Stimulated activated CD8-positive, alpha-beta memory T cell treated with anti-CD3 and anti-CD28 coated beads, Interleukin-15, amount 100 ng/mL, for 4 hours (primary cell): ENCODE measurements at places on chromosomes 2 and 18.

DNA sequence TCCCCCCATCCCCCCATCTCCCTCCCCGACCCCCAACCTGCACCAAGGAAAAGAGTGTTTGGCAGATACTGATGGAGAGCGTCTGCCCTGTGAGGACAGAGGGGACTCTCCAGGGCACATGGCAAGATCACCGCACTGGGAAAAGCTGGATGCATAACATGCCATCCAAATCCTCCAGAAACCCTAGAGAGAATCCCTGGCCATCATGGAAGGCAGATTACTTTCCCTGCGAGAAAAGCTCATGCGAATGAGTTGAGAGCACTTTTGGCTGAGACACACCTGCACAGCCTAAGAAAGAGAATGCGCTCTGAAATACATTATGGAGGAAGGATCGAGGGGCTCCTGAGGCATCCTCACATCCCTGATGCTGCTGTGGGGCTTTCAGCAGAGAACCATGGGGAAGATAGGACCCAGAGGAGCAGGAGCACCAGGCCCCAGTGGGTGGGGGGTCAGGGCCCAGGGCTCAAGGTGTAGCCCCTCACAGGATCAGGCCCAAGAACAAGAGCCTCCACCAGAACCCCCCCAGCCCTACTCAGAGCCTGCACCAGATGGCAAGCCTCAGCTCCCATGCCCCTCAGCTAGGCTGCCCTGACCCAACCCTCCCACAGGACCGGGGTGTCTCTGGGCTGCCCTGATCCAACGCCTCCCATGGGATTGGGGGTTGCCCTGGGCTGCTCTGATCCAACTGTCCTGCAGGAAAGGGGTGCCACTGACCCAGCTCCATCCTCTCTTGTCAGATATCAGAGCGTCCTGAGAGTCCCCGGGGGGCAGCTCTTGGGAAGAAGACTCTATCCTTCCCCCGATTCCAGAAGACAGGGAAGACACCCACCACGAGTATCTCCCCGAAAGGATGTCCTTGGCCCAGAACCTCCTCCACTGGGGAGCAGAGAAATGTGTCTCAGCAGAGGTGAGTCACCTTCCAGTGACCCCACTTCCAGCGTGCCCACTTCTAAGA, 153.4 kb downstream of the NDUFA10 start:
- DNase-seq, result no peak

- DNase-seq, result no peak
These were observed 2.0 kb downstream of the TMEM169 start for GRCh38 chr2:216083464-216084281.

DNA sequence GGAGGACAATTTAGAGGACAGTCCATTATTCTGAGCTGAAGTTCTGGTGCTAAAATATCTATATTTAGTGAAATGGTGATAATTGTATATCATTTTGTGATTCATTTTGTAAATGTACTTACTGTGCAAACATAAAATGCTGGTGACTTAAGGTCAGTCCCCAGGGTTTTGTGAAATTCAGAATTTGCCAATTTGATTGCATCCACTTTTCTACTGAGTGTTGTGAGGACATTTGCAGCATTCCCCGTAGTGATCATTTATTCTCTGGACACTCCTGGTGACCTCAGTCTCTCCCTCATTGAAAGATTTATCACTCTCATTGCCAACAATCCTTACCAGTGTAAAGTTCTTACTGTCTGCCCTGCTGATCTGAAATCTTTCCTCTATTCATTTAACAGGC, 98.2 kb downstream of the SOCS6 start:
- no peak for DNase-seq

DNA sequence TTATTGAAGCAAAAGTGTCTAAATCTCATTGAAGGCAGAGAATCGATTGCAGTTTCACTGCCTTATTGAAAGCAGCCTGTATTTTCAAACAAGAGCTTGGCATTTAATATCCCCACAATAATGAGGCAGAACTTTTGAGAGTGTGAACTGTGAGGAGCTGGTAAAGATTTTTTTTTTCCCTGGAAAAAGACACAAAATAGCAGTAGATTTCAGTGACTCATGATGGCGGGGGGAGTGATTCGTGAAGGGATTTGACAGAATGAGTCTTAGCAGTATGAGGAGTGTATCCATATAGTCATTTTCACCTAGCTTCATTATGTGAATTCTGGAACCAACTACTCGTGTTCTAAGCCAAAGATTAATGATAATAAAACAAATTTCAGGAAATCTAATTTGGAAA, 242.9 kb downstream of the ARL6IP6 start:
- no peak for DNase-seq

GRCh38 chr2:239378021-239378917, 22.6 kb downstream of the HDAC4 start:
- DNase-seq, result no peak

GRCh38 chr2:108932736-108933332, 56.2 kb downstream of the EDAR start:
- no peak for DNase-seq

GRCh38 chr2:55839182-55839819, 84.3 kb downstream of the EFEMP1 start:
- no peak for DNase-seq

- no peak for DNase-seq
These were observed 89.3 kb downstream of the TRIP12 start for GRCh38 chr2:229832510-229832898.

GRCh38 chr2:233643128-233643527, 6.9 kb downstream of the UGT1A10 start:
- no peak for DNase-seq

- DNase-seq, result no peak
These were observed 461.6 kb downstream of the LRATD1 start for GRCh38 chr2:15094161-15094560.
